ENCODE measurements at places on chromosomes 6 and 20.
A peak's percentile ranks its signal among the peaks of the same experiment; 100 is the strongest.

GRCh38 chr20:47070176-47070575, 175.5 kb downstream of the EYA2 start:
- DNase-seq = no peak

- DNase-seq = no peak
These were observed 1.8 kb upstream of the CLVS2 start for GRCh38 chr6:122994256-122994655.

GRCh38 chr20:58693226-58694006, 816 bp downstream of the NPEPL1 start:
- no peak for DNase-seq

DNA sequence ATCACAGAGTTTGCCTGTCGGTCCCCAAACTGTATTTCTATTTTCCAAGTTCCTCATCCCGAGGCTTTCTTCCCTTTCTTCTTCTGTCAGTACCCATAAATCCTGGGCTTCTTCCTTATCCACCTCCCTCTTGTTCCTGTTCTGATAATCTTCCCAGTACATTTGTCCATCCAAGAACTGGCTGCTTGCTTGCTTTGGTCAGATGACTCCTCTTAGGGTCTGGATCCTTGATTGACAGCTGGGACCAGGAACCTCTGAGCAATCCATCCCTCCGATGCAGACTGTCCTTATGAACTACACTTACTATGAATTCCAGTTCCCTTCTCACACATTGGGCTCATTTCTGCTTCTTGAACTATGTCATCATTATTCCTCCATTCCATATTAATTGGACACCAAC, 275.3 kb upstream of the CITED2 start:
- DNase-seq = no peak

DNA sequence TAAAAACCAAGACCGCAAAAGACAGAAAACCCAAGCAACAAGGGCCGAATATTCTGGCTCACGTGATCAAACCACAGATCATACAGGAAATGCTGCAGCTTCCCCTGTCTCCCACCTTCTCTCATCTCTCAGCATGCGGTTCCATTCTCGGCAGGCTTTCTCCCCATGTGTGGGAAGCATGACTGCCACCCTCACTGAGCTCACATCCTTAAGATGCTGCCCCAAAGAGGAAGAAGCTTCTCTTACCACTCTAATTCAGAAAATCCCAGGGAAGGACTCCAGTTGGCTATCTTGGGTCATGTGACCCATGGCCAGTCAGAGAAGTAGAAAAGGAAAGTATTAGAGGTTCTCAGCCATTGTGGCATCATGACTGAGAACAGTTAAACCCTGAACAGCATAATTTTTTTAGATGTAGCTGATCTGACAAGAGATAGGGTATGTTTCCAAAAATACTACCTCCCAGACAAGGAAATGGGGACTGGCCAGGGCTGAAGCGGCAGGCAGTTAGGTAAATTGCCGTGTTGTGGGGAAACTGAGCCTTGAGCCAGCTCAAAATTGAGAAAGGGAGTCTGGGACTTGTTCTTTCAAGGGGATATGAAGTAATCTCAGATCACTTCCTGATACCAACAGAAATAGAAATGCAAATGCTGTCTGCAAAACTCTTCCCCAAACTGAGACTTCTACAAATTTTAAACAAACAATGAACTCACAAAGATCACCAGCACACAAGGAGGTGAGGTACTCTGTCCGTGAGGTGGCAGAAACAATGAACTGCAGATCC, 37.1 kb upstream of the GRM4 start:
- peak; percentile 76 for DNase-seq

GRCh38 chr6:41922154-41922553, 855 bp downstream of the BYSL start:
- no peak for DNase-seq

DNA sequence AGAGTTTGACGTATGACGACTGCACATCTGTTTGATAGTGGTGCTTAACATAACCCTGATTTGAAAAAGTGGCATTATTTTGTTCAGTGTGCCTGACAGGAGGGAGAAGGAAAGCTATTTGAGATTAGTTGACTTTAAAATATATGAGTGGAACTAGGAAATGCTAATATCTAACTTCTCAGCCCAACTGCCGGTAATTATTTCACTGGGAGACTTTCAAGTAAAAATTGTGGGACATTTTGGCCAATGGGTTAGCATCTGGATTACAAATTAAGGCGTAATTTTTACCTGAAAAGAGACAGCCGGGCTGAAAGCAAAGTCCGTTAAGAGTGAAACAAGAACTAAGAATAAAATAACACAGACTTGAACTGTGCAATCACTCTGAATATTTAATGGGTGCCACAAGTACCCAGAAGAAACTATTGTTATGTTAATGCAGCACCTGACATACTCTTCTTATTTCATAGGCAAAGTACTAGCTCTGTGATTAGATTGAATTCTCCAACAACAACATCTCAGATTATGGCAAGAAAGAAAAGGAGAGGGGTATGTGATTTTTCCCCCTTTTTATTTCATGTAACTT, 2.0 kb downstream of the HEY2 start:
- DNase-seq = no peak

DNA sequence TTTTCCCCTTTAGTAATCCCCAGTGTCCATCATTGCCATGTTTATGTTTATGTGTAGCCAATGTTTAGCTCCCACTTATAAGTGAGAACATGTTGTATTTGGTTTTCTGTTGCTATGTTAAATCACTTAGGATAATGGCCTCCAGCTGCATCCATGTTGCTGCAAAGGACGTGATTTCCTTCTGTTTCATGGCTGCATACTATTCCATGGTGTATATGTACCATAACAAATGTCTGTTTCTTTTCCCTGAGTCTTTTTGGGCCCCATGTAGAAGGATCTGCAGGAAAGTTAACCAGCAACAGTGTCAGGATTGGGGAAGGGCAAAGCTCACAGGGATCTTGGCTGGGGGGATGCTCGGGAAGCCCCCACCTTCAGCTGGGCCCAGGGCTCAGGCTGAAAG, 64.3 kb upstream of the SULF2 start:
- DNase-seq = no peak

- no peak for DNase-seq
These were observed 47.3 kb upstream of the BHLHE23 start for GRCh38 chr20:63054103-63054474.

All from stimulated activated CD4-positive, alpha-beta T cell treated with anti-CD3 and anti-CD28 coated beads, Interleukin-1b, Interleukin-23, amount 100 ng/mL, for 48 hours (primary cell).